ENCODE measurements at places on chromosomes 1 and 21. TPM values are rescaled to one million over a fixed set of nuclear protein-coding genes. Genes with fewer than 3 reads are reported as not detected.

PMVK gene
- 35.3 TPM for total RNA-seq

DNA sequence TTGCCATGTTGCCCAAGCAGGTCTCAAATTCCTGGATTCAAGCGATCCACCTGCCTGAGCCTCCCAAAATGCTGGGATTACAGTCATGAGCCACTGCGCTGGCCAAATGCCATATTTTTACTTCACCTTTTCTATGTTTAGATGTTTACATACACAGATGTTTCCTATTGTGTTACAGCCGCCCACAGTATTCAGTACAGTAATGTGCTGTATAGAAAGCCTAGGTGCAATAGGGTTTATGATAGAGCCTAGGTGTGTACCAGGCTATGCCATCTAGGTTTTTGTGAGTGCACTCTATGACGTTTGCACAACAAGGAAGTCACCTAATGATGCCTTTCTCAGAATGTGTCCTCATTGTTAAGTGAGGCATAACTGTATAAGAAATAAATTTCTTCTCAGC, 153.4 kb downstream of the CHRM3 start:
- no peak for DNase-seq

DNA sequence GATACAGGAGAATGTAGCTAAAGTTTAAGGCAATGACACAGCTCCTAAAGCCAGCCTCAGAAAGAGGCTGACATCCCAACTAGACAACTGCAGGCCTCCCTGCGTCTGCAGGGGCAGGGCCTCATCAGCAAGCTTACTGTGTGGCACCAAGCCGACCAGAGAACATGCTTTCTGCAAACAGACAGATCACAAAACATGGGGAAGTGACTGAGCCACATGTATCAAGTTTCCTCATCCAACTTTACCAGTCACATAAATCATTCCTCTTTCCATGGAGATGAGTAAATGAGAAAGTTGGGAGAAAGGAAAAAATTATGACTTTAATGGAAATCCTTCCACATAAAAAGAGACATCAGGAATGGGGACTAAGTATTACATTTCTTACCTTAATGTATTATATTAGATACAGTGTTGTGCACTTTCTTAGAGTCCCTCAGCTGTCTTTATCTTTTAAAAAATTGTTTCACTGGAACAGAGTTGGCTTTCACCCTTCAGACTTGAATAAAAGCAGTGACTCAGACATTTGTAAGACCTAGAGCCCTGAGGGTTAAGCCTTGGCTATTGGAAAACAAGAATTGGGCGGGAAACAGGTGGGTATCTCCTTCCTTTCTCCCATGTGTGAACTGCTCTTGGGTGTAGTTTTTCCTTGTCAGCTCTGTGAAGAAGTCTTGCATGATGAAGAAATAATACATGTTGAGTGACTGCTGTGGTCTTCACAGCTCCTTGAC, 305.7 kb upstream of the SNX7 start:
- no peak for DNase-seq

- no peak for DNase-seq
Observed at GRCh38 chr1:93839753-93840152, 39.3 kb downstream of the DNTTIP2 start.

DNA sequence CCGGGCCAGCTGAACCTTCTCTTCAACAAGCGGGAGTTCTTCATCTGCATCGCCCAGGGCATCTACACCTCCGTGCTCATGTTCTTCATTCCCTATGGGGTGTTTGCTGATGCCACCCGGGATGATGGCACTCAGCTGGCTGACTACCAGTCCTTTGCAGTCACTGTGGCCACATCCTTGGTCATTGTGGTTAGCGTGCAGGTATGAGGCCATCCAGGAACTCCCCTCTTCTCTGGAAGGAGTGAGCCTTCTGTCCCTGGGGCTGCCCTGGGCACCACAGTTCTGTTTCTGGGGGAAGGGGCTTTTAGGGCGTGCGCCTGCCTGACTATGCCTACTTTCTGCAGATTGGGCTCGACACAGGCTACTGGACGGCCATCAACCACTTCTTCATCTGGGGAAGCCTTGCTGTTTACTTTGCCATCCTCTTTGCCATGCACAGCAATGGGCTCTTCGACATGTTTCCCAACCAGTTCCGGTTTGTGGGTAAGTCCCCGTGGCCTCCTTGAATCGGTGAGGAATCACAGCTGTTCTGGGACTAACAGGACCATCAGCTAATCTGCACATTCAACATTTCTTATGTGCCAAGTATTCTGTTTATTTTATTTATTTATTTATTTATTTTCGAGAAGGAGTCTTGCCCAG, 21.1 kb downstream of the ATP8B2 start:
- DNase-seq: no peak

SERTAD4 gene
- 17.6 TPM for total RNA-seq

GRCh38 chr1:115712911-115713609, 55.5 kb downstream of the CASQ2 start:
- DNase-seq: no peak

- no peak for DNase-seq
Observed at GRCh38 chr1:81695741-81696140, 105.0 kb upstream of the ADGRL2 start.

Measured in lower leg skin (tissue), 4 donors.